ENCODE measurements at places on chromosomes 11 and 22.

- no peak for DNase-seq
These were observed 466.7 kb upstream of the B3GAT1 start for GRCh38 chr11:134878785-134879184.

- DNase-seq, result no peak
These were observed 56.0 kb downstream of the DCUN1D5 start for GRCh38 chr11:103035791-103036434.

DNA sequence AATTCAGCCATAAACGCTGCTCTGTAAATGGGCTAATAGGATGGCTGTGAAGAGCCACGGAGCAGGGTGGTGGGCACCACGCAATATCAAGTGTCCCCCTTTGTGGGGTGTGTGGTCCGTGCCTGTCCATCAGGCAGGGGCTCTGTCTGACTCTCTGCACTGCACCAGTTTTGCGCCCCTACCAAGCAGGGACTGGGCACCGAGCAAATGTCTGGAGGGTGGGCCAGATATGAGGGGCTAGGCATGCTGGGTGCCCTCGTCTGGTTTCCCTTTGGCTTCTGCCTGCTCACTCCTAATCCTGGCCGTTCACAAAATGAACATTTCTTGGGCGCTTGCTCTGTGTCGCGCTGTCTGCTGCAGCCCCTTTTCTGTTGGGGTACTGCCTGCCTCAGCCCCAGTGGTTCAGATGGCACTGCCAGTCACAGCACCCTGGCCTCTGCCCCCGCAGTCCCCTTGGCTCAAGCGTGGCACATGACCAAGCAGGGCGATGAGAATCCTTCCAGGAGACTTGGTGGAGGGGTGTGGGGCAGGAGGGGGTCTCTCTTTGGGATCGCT, 37.1 kb upstream of the CELSR1 start:
- no peak for DNase-seq

GRCh38 chr11:69891421-69892236, 72.4 kb upstream of the FGF3 start:
- no peak for DNase-seq

- no peak for DNase-seq
These were observed 111.6 kb downstream of the BLID start for GRCh38 chr11:122004446-122004845.

DNA sequence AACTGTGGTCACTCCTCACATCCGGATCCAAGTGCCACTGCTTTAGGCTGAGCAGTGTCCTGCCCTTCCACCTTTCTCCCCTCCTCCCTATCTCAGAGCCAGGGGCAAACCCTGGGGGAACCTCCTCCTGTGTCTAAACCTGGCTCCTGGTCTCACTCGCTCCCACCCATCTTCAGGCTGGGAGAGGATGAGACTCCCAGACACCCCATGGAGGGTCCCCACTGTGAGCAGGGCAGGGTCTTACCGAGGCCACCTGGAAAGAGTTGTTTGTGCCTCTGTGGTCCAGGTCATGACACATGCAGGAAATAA, 93.6 kb downstream of the PDE2A start:
- DNase-seq, result no peak

DNA sequence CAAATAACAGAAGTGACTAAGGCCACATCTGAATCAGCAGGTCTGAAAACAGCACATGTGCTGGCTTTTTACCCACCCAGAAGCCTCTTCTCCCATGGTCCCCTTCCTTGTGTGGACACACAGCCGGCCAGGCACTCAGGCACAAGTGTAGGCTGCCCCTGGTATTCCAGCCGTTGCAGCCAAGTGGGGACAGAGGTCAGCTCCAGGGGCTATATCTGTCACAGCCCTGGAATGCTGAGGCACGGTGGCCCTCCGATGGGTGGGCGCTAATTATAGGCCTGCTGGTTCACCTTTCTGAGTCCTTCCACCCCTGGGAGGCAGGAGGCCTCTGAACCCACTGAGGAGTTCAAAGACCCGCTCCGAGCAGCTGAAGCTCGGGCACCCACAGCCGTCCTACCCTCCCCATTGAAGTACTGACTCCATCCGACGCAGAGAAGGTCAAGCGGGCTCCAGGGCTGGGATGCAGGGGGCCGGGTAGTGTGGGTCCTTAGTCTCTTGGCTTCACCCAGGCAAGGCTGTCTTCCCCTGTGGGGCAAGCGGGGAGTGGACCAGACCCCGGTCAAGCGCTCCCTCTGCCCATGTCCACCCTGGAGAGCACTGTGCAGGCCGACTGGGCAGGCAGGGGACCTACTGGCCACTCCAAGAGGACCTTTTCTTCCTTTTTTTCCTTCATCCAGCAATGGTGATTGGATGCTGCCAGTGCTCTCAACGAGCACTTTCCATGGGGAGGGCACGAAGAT, 14.3 kb downstream of the FGF3 start:
- DNase-seq, result no peak

DNA sequence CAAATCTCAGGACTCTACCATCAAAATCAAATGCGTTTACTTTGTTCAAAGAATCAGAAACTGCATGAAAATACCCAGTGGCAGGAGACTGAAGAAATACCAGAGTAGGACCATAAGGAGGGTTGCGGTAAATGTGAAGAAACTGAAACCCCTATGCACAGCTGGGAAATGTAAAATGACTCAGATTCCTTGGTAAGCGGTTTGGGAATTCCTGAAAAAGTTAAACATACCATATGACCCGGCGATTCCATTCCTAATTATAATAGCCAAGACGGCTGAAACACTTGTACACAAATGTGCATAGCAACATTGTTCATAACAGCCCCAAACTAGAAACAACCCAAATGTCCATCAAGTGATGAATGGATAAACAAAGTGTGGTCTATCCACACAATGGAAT, 114.1 kb upstream of the GRAMD1B start:
- no peak for DNase-seq

GRCh38 chr11:83195143-83195466, 1.6 kb downstream of the ANKRD42 start:
- DNase-seq, result no peak

GRCh38 chr11:82701847-82702520, 31.7 kb downstream of the FAM181B start:
- DNase-seq, result no peak

DNA sequence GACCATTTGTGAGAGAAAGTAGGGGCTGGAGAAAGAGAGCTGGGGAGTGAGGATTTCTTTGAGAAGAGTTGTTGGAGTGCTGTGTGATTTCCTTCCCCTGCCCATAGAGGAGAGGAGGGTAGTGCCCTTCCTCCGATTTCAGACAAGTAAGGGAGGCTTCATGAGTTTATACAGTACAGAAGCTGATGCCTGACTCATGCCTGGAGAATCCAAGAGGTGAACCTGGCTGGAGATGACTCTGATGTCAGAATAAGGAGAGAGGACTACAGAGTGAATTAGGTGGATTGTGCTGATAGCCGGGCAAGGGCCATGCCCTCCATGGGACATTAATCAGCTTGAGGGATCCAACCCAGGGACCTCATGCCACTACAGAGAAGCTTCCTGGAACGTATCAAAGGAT, 91.6 kb downstream of the FAR1 start:
- no peak for DNase-seq

DNA sequence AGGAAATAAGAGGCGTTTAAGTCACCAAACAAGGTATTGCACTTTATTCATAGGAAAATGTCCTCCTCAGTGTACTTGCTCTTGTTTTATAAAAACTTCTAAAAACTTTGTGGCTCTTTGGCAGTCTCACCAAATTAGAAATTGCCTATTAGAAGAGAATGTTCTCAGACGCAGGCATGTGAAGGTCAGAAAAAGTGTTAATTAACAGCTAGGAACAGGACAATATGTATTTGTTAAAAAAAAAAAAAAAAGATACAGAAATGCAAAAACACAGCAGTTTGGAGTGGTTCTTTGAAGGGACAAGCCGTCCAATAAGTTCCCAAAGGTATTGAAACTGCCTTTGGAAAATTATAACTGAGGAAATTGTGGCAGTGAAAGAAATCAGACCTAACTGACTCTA, 67.9 kb downstream of the SLC25A17 start:
- DNase-seq, result no peak

- DNase-seq, result no peak
These were observed 5.6 kb downstream of the RIC8A start for GRCh38 chr11:213111-213510.

- DNase-seq, result no peak
These were observed 11.0 kb downstream of the MN1 start for GRCh38 chr22:27790376-27791158.

DNA sequence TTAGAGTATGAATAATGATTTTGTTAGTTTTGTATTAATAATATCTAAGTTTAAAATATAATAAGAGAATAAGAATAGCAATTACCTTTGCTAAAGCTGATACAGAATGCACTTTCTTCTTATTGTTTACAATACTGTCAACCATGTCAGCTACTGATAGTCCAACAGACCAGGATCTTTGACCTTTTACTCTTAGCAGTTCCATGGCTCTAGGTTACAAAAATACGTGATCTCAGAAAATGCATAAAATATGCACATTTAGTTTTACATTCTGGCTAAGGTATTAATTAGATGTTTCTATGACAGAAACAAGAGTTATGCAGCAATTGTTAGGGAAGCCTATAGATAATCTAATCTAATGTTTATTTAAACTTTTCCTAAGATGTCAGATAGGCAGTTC, 7.5 kb upstream of the TSG101 start:
- DNase-seq, result no peak

GRCh38 chr22:48185071-48186055, 1422.9 kb downstream of the TBC1D22A start:
- DNase-seq, result no peak

DNA sequence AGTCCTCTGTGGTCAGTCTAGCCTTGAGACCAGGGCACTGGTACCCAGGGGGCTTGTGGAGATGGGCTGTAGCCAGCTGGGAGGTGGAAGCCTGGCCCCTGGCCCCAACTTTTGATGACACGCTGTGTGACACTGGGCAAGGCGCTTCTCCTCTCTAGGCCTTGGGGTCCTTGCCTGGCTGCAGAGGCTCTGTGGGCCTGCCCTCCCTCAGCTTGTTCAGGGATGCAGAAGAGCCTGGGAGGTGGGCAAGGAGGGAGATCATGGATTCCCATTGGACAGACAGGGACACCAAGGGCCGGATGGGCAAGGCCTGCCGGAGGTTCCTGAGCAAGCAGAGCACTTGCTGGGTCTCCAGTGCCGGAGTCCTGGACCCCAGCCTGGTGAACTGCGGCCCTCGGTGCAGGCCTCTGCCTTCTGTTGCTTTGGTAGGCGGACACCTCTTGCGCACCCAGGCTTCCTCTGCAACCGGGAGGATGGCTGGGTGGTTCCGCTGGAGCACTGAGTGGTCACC, 1.3 kb upstream of the PPP2R5B start:
- no peak for DNase-seq

GRCh38 chr22:26890870-26891269, 233.5 kb downstream of the MIAT start:
- DNase-seq, result no peak

GRCh38 chr22:43550672-43551071, 138.9 kb downstream of the MPPED1 start:
- DNase-seq, result no peak

DNA sequence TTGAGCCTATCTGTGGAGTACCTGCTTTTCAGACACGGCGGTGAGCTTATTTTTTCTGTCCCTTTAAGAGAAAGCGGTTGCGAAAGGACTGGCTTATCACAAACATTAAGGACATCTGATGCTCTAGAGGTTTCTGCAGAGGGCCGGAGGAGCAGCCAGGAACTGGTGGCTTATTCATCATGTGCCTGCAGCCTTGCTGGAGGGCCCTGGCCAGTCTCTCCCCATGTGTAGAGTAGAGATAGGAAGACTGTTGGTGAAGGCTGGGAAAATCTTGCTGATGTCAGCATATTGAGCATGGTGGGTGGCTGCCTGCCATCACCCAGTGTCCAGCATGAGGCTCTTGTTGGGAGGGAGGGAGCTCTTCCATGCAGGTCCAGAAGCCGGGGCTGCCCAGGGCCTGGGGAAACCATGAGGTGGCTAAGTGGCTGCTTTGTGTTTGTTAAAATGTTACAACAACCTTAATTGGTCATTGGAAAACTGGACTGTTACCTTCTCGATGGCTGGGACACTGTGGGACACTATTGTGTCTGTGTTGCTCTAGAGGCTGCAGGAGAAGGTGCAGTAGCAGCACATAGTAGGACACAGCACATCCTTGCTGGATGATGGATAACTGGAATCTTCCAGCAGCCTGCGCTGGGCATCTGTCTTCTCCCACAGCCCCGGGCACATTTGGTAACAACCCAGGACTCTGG, 54.3 kb downstream of the TSPAN18 start:
- no peak for DNase-seq

DNA sequence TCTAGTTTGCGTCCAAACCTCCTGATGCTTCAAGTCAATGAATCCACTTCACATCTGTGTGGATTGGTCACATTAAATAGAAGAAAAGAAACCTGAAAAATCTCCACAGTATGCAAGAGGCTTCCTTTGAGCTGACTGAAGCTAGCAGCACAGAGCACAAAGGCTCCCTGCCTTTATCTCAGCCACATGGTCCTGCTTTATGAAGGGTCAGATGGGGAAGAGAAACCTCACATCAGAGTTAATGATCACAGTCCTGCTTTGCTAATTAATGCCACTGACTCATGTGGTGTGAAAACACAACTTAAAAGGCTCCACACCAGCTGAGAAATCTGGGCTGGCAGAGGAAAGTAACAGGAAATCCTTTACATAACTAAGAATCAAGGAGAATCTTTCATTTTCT, 1291.0 kb downstream of the LRRC4C start:
- DNase-seq, result no peak

DNA sequence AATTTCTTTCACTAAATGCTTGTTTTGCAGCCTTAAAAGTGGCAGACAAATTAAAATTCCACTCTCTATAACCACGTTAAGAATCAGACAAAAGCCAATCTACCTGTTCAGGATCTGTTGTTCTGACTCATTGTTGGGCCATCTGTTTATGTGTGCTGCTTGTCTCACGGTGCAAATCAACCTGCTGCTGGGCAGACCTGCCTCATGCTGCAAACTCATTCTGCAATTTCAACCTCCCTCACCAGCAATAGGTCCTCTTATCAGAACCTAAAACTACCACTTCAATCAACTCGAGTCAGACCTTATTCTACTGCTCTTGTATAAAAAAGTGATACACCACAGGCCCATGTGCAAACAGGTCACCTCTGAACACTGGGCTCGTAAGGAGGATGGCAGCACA, 75.1 kb downstream of the LARGE2 start:
- DNase-seq, result no peak

GRCh38 chr11:1870721-1871466, 18.0 kb downstream of the LSP1 start:
- DNase-seq, result no peak

GRCh38 chr11:64008283-64008913, 22.2 kb downstream of the OTUB1 start:
- DNase-seq, result no peak

DNA sequence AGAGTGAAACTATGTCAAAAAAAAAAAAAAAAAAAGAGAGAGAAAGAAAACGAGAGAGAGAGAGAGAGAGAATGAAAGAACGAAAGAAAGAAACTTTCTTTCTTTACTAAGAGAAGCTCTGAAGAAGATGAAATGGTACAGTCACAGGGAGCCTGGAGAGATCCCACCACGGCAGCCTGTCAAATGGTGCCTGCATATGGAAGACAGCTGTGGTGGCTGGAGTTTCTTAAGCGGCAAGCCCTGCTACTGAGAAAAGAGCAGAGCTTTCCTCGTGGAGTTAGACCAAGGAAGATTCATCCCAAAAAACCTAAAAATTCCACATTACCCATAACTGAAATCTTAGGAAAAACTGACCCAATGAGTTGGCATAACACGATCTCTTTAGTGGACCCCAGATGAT, 66.7 kb downstream of the MICAL3 start:
- no peak for DNase-seq
